ENCODE measurements at places on chromosomes 6 and 20.

GRCh38 chr20:38125157-38126056 is 39.7 kb downstream of the TGM2 start:
- peak; percentile 76 for DNase-seq

DNA sequence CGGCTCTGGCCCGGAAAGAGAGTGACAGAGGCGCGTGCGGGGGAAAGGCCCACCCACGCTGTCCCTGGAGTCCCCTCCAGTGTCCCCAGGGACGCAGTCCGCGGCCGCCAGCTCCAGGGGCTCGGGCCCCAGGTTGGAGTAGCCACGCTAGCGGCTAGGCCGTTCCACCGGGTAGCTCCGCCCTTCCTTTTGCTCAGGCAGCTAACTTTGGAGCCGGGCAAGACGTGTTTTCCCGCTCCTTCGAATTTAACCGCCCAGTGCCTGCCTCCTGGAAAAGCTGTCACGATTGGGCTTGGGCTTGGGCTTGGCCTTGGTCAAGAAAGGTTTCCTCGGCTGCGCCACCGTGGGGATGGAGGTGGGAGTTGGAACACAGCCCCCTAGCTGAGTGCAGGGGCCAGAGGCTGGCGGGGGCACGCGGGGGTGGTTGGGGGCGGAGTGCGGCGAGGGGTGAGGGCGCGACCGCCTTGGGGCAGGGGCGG is 4.7 kb downstream of the LINC00237 start:
- peak; percentile 53 for DNase-seq

- no peak for DNase-seq
These were observed 39.3 kb downstream of the GTF2H5 start for GRCh38 chr6:158207422-158207788.

GRCh38 chr20:42611889-42612837 is 577.5 kb downstream of the PTPRT start:
- no peak for DNase-seq

- DNase-seq = no peak
These were observed 311.1 kb downstream of the ADGRG6 start for GRCh38 chr6:142612956-142613355.

DNA sequence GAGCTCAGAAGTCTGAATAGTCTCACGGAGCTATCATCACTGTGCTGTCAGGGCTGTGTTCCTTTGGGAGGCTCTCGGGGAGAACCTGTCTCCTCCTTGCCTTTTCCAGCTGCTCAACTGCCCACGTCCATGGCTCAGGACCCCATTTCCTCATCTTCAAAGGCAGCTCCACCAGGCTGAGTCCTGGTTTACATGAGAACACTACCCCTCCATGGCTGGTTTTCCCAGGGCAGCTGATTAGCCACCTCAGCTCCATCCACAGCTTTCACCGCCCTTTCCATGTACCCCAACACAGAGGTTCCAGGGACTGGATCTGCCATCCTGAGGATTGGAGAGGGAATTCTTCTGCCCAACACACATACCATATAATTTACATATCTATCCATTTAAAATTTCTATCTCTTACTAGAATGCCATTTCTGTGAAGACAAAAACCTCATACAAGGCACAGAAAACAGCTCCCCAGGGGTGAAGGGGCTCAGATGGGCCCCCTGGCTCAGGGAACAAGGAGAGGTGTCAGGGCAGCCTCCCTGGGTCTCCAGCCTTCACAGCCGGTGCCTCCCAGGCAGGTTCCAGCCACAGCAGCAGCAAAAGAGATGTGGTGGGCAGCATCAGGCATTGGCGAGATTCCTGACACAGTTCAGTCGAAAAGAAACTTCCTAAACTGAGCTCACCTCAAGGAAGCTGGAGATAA is 2.2 kb upstream of the RAET1E start:
- no peak for DNase-seq

GRCh38 chr6:64489763-64490162 is 854.2 kb downstream of the PHF3 start:
- DNase-seq = no peak

GRCh38 chr20:50519036-50519762 is 9.0 kb downstream of the PTPN1 start:
- no peak for DNase-seq

- DNase-seq = no peak
These were observed 7.4 kb upstream of the SLC52A3 start for GRCh38 chr20:775679-776135.

Data from NCI-H748 treated with DMSO at 0.1 percent for 48 hours (cell line).